ENCODE measurements at places on chromosomes 2 and 18. TPM values are rescaled to one million over a fixed set of nuclear protein-coding genes. Genes with fewer than 3 reads are reported as not detected.

The DYSF gene
- total RNA-seq = 0.14 TPM

The SERPINB4 gene
- total RNA-seq = not detected

The KCNG3 gene
- not detected for total RNA-seq

DNA sequence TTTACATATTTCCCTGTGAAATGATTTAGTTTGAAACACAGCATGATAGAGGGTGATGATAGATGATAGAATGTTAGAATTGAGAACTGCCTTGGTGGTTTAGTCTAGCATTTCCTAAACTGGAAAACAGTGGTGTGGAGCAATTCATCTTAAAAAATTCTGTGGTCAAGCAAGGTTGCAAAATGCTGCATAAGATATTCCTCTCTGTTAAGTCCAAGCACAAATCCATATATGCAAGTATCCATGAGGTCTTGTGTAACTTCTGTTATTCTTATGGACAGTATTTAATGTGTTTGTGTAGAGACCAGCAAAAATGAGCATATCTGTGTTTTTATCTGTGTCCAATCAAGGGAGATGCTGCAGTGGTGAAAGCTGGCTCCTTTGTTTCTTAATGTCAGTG, 30.0 kb downstream of the CPS1 start:
- no peak overlapping the region for H3K27ac ChIP-seq
- H3K36me3 ChIP-seq = no peaks in the 10 kb centered on the region
- no peaks in the 10 kb centered on the region for H3K4me1 ChIP-seq
- no peaks in the 10 kb centered on the region for H3K27me3 ChIP-seq

DNA sequence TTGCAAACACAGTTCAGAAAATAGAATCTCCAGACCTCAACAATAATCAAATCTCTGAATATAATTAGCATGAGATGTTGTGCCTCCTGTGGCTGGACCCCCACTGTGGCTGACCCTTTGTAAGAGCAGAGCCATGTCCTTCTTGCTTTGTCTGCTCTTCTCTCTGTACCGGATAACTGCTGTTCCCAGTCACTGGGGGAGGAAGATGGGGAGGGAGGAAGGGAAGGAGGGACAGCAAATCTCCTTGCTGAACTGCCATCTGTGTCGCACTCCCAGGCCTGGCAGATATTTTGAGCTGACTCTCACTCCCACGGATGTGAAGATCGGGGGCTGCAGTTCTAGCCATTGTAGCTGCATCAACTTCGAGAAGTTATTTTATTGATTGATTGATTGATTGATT, 319.0 kb upstream of the CXCR4 start:
- H3K4me3 ChIP-seq = no peak overlapping the region
- H3K4me1 ChIP-seq = no peaks in the 10 kb centered on the region
- no peak for DNase-seq
- no peak overlapping the region for H3K27ac ChIP-seq
- no peaks in the 10 kb centered on the region for H3K36me3 ChIP-seq
- H3K27me3 ChIP-seq = peaks cover 1% of the 10 kb centered on the region

The MARS2 gene
- total RNA-seq = 6.9 TPM

- H3K27ac ChIP-seq = peak overlapping the region; percentile 10
- H3K4me1 ChIP-seq = peaks cover 39% of the 10 kb centered on the region
- H3K36me3 ChIP-seq = peaks cover 11% of the 10 kb centered on the region
- peaks cover 9% of the 10 kb centered on the region for H3K27me3 ChIP-seq
These were observed 89.5 kb downstream of the TMEM185B start for GRCh38 chr2:120133572-120134244.

The SP140 gene
- 0.54 TPM for total RNA-seq

- H3K4me3 ChIP-seq = no peak overlapping the region
- H3K36me3 ChIP-seq = no peaks in the 10 kb centered on the region
- no peak overlapping the region for H3K27ac ChIP-seq
- peaks cover 5% of the 10 kb centered on the region for H3K4me1 ChIP-seq
These were observed 19.0 kb downstream of the CLUL1 start for GRCh38 chr18:615773-616172.

The DLGAP1 gene
- total RNA-seq = 0.24 TPM

DNA sequence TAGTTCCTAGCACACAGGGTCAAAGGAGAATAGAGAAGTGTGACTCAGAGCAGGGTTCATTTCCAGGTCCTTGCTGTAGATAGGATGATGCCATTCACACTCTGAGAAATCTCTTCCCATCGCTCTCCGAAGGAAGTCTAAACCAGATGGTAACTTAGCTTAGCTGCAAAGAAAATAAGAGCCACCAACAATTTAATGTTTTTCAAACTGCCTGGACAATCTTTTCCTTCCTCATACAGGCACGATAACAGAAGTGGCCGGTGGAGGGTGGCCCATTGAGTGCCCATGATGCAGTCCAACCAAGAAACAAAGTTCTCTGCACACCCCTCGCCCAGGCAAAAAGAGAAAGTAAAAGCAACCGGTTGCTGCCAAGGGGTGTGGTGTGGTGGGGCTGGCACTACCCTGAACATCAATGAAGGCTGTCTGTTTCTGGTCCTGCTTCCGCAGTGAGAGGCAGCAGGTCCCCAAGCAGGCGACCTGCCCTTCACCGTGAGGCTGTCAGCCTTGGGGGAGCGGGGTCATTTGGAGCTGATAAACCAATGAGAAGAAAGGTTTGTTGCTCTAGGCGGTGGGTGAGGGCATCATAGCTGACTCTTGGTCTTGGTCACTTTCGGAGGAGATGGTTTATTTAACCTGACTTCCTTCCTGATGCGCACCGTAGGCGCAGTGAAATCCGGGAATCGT, 105.6 kb upstream of the CD302 start:
- no peak for DNase-seq
- H3K4me3 ChIP-seq = peak overlapping the region; percentile 74
- peaks cover 43% of the 10 kb centered on the region for H3K27me3 ChIP-seq
- 0 out of 2 replicates have a peak, but pooled peaks cover 8% of the 10 kb centered on the region for H3K4me1 ChIP-seq

DNA sequence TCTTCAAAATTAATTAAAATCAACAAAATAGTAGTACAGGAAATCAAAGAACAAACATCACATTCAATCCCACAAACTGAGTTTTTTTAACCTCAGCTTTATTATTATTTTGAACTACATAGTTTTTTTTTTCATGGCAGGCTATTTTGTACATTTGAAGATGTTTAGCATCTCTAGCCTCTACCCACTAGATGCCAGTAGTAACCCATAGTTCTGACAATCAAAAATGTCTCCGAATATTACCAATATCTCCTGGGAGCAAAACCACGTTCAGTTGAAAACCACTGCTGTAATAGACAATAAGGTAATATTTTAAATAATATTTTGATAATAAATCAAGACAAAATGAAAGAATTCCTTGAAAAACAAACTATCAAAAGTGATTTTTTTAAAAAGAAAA, 702.6 kb upstream of the LRRTM1 start:
- no peaks in the 10 kb centered on the region for H3K27me3 ChIP-seq
- DNase-seq = no peak
- H3K27ac ChIP-seq = no peak overlapping the region
- H3K36me3 ChIP-seq = peaks cover 5% of the 10 kb centered on the region
- H3K4me3 ChIP-seq = no peak overlapping the region

The BUB1 gene
- total RNA-seq = 16.6 TPM

The FAM228A gene
- not detected for total RNA-seq

The CRYGC gene
- total RNA-seq = not detected

GRCh38 chr2:152432206-152432653, 97.3 kb downstream of the FMNL2 start:
- peaks cover 53% of the 10 kb centered on the region for H3K4me1 ChIP-seq
- peak overlapping the region; percentile 94 for H3K27ac ChIP-seq

DNA sequence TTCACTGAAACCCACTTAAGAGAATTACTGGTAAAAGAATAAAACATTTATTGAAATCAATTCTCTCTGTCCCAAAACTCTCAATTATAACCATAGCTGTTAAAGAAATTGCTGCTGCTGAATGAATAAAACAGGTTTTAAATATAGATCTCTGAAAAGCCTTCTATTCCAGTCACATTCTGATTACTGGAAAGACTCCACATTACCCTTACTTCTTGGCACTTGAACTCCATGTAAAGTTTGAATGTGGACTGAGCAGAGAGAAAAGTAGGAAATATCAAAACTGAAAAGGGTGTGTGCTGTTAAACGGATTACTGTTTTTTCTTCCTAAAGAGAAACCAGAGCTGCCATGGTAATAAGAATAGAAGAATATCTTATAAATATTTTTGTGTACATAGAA, 655.3 kb upstream of the SETBP1 start:
- no peaks in the 10 kb centered on the region for H3K4me1 ChIP-seq
- no peak overlapping the region for H3K4me3 ChIP-seq
- no peaks in the 10 kb centered on the region for H3K27me3 ChIP-seq
- DNase-seq = no peak
- no peak overlapping the region for H3K27ac ChIP-seq
- no peaks in the 10 kb centered on the region for H3K36me3 ChIP-seq

DNA sequence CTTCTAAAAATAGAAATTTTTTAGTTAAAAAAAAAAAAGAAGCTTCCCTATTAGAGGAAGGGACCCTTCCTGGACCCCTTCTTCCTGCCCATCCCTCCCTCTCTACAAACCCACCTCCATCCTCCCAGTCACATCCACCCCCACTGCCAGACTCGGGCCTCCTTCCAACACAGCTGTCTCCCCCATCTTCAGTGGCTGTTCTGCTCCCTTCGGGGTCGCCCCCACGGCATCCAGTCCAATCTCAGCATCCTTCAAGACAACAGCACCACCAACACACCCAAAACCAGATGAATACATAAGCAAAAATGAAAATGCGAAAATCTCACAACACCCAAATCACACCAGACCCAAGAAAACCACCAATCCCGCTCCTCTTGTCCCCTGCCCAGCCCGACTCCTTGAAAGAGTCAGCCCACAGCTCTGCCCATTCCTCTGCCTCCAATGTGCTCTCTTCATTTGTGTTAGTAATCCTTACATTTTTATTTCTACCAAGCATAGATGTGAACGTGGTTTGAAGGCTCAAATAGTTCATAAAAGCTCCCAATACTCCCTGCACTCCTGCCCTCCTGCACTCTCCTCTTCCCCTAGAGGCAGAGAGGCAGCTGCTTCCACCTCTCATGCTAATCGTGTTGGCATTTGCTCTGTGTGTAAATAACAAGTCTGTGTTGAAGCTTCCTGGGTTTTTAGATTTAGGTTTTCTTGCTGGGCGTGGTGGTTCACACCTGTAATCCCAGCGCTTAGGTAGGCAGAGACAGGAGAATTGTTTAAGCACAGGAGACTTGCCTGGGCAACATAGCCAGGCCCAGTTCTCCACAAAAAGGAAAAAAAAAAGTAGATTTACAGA, 37.0 kb downstream of the MAL start:
- H3K4me1 ChIP-seq = peaks cover 5% of the 10 kb centered on the region
- H3K27ac ChIP-seq = no peak overlapping the region
- no peaks in the 10 kb centered on the region for H3K36me3 ChIP-seq
- no peak overlapping the region for H3K4me3 ChIP-seq

DNA sequence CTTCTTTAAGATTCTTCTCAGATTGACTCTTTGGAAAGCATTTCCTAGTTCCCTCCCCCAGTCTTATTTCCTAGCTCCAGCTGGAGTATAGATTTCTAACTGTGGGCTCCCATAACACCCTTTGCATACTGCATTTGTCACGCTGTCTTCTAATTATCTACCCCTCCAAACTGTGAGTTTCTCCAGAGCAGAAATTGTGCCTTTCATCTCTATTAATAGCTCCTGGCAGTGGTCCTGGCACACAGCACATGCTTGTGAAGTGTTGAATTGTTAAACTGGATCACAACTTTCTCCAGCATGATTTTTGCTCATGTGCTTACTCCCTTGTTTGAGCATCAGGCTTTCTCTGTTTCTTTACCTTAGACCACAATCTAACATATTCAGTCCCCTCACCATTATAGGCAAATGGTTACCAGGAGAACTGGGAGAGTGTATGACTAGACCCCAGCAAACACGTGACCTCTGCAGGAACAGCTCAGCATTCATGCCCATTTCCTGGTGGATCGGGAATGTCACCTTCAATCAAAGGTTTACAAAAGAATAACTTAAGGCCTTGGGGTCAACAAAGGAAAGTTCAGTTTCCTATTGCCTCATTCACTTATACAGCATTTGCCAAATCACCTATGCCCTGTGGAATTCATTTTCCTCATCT, 175.7 kb upstream of the TANK start:
- no peaks in the 10 kb centered on the region for H3K27me3 ChIP-seq
- no peak for DNase-seq
- H3K4me3 ChIP-seq = no peak overlapping the region
- H3K27ac ChIP-seq = no peak overlapping the region
- H3K4me1 ChIP-seq = peaks cover 9% of the 10 kb centered on the region

The LYG2 gene
- total RNA-seq = not detected

The SESTD1 gene
- 17.8 TPM for total RNA-seq

- no peaks in the 10 kb centered on the region for H3K36me3 ChIP-seq
- no peaks in the 10 kb centered on the region for H3K4me1 ChIP-seq
- no peak for DNase-seq
- no peak overlapping the region for H3K4me3 ChIP-seq
These were observed 102.3 kb downstream of the LIPG start for GRCh38 chr18:49663899-49664890.

DNA sequence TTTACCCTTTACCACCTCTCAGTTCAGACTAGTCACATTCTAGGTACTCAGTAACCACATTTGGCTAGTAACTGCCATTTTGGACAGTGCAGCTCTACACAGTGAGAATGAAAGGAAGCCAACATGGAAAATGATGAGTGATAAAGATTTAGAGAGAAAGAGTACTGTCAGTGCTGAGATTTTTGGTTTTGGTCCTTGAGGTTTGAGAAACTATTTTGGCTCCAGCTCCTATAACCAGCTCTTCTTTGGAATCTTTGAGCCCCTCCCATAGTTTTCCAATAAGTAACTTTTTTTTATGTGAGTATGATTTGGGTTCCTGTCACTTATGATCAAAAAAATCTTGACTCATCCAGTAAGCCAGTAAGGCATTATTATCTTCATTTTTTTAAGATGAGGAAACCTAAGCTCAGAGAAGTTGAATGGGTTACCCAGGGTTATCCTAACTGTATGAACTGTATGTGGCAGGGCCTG, 173.0 kb downstream of the BABAM2 start:
- no peak overlapping the region for H3K27ac ChIP-seq
- no peak overlapping the region for H3K4me3 ChIP-seq
- no peak for DNase-seq
- H3K27me3 ChIP-seq = no peaks in the 10 kb centered on the region
- peaks cover 10% of the 10 kb centered on the region for H3K36me3 ChIP-seq

The TMEM237 gene
- total RNA-seq = 94.0 TPM

The SERPINB10 gene
- total RNA-seq = 1.3 TPM

Data from HFFc6 (cell line).